ENCODE measurements at places on chromosomes 1 and 21.

- DNase-seq: no peak
Measured at GRCh38 chr1:166972826-166973225, 2.5 kb downstream of the ILDR2 start.

GRCh38 chr1:156959414-156959813 lies 39.0 kb downstream of the LRRC71 start:
- peak; percentile 87 for DNase-seq

DNA sequence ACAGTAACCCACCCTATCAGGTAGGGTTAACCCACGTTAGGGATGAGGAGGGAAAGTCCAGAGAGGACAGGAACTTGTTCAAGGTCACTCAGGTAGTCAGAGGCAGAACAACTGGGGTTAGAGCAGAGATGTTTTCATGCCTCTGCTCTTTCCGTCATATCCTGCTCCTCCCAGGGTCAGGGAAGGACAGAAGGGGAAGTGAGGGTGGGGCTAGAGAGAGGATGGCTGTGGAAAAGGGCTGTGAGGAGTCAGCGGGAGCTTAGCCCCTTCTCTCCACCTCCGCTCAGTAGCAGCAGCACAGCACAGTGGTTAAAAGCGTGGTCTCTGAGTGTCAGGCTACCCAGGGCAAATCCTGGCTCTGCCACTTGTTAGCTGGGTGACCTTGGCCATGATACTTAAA lies 36.5 kb downstream of the DDX20 start:
- DNase-seq: no peak

DNA sequence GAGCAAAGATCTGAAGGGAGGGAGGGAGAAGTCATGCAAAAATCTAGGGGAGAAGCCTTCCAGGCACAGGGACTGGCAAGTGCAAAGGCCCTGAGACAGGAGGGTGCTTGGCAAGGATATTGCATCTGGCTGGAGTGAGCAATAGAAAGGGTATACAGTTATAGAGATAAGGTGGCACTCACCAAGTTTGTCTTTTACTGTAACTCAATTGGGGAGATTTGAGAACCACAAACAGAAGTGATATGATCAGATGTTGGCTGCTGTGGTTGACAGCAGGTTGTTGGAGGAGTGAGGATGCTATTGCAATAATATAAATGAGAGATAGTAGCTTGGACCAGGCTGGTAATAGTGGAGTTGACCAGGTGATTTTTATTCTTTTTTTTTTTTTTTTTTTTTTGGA lies 25.6 kb downstream of the MCOLN3 start:
- DNase-seq: no peak

DNA sequence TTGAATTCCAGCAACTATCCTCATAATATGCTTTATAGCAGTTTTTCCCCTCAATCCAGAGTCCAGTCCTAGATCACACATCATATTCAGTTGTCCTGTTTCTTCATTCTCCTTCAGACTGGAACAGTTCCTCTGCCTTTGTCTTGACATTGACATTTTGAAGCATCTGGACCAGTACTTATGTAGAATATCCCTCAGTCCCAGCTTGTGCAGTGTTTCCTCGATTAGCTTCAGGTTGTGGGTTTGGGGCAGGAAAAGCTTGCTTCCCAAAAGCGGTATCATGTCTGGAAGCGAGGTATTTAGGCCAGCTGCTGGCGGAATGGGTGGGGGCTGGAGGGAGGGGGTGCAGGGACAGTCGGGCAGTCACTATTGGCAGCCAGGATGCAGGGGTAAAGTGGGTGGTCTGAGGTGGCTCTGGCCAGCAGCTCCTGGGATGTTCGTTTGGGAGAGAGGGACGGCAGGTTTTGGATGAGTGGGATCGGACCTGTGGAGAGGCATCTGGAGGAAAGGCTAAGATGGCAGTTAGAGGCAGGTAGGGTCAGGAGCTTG lies 6.5 kb downstream of the THEMIS2 start:
- no peak for DNase-seq

GRCh38 chr1:71635568-71635967 lies 554.7 kb upstream of the ZRANB2 start:
- DNase-seq: no peak

DNA sequence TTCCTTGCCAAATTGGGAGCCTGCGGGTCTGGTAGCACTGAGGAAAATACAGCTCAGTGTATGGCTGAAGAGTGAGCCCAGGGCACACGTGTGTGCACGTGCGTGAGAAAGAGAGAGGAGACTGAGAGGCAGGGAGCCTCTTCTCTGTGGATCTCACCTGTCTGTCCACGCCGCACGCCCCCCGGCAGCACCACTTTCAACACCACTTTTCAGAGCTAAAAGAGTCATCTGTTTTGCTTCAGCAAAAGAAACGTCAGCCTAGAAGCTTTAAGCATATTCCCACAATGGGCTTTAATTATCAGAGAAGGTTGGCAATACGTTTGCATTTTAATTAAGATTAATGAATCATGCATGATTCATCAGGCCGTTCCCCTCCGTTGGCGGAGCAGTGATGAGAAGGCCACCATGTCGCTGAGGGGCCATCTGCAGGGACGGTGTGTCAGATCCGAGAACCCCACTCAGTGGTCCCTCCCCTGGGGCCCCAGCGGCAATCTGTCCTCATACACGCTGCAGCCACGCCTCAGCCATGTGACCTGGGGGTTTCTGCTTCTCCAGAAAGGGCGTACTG lies 56.8 kb downstream of the SIK1 start:
- DNase-seq: no peak

GRCh38 chr21:42346441-42346840 lies 4.4 kb downstream of the TFF2 start:
- DNase-seq: no peak

DNA sequence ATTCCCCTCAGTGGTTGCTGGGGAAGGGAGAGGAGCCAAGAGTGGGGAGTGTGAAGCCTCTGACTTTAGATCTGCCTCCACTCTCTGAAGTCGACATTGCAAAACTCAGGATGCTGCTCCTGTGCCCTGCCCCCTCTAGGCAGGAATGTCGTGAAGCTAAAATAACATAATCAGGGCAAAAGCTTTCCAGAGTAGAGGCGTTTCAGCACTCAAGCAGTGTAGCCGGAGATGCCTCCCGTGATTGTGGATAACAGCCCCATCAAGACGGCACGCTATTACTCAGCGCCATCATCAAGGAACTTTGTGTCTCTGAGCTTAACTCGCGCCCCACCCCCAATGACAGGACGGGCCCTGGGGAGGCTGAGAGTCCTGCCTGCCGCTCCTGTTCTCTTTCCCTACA lies 60.0 kb downstream of the FBXO2 start:
- DNase-seq: no peak

GRCh38 chr21:30048570-30048969 lies 108.8 kb upstream of the GRIK1 start:
- no peak for DNase-seq

DNA sequence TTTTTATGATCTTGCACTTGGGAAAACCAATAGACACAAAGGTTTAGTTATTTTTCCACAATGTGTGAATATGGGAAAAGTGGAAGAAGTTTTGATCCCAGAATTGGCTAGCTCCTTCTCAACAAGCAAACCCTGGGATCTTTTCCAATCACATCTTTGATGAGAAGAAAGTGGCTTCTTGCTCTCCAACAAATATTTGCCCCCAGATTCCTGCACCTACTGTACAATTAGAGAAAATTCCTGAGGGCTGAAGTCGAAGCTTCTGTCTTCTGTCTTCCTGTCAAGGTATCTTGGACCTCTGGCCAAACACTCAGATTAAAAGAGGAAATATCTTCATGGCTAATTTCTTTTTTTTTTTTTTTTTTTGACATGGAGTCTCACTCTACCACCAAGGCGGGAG lies 113.1 kb upstream of the SLC45A1 start:
- no peak for DNase-seq

- no peak for DNase-seq
Measured at GRCh38 chr21:15614766-15615165, 115.0 kb upstream of the USP25 start.

All from DMS79 (cell line).